Vagina (tissue), 2 donors: ENCODE measurements at places on chromosomes 2 and 18.

- no peak for DNase-seq
Measured at GRCh38 chr2:237296756-237297155, 117.2 kb downstream of the COL6A3 start.

DNA sequence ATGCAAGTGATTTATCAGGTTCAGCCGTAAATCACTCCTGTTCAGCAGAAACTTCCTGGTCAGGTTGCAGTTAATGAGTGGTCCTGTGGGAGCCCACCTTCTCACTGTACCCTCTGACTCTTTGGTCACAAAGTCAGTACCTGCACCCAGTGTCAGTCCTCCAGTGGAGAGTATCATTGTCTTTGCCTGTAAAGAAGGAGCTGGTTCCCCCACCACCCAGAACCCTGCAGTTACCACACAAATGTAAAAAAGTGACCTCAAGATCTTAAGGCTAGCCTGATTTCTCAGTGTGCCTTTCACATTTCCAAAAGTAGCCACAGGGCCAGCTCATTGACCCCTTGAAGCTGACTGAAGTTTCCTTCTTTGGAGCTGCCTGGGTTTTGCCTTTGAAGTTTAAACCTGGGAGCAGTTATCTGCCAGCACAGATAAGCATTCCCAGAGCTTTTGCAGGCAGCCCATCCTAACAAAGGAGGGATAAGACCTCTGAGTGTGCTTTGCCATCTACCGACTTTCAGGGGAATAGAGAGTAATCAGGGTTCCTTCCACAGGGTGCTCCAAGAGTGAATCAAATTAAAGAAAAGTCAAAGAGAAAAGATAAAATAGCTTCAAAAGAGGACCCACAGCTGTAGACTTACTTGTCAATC, 725.2 kb downstream of the CPS1 start:
- no peak for DNase-seq

GRCh38 chr2:240387325-240387668, 48.2 kb upstream of the GPC1 start:
- no peak for DNase-seq

GRCh38 chr2:160912276-160912675, 248.0 kb upstream of the TANK start:
- no peak for DNase-seq

- no peak for DNase-seq
Measured at GRCh38 chr2:76829374-76830234, 692.6 kb downstream of the LRRTM4 start.

GRCh38 chr2:10964052-10964790, 52.5 kb downstream of the KCNF1 start:
- no peak for DNase-seq
